CD14-positive monocyte (primary cell): ENCODE measurements at places on chromosomes 12 and 14. TPM values are rescaled to one million over a fixed set of nuclear protein-coding genes. Genes with fewer than 3 reads are reported as not detected.

CHURC1 gene
- polyA plus RNA-seq = 81.2 TPM

TRIM9 gene
- polyA plus RNA-seq = 0.01 TPM in 1 of 2 replicates, not detected in the other

RASAL1 gene
- not detected for polyA plus RNA-seq

FAM186B gene
- polyA plus RNA-seq = not detected

PNN gene
- 12.6 and 34.9 TPM in 2 replicates for polyA plus RNA-seq

B4GALNT1 gene
- polyA plus RNA-seq = not detected

NTN4 gene
- not detected in 2 replicates for polyA plus RNA-seq

RIPK3 gene
- 56.7 and 69.6 TPM in 2 replicates for polyA plus RNA-seq

C12orf60 gene
- not detected for polyA plus RNA-seq

SLC4A8 gene
- polyA plus RNA-seq = 1.7 and 5.4 TPM in 2 replicates

C14orf180 gene
- not detected for polyA plus RNA-seq

DNA sequence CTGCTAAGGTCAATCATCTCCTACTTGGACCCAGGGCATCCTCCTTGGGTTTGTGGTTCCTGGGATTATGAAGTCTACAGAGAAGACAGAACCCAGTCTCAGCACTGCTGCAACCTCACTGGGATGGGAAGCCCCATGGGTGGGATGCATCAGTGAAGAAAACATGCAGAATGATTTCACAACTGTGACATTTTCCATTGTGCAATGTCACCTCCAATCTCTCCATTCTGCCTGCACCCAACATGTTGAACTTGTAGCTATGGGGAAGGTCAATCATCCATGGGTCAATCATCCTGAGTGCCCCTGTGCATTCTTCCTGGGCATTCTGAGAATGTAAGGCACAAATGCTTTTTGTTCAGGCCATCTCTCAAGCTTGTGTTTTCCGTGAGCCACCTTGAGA, 1004.4 kb upstream of the TMEM132C start:
- DNase-seq = peak; percentile 20

DNA sequence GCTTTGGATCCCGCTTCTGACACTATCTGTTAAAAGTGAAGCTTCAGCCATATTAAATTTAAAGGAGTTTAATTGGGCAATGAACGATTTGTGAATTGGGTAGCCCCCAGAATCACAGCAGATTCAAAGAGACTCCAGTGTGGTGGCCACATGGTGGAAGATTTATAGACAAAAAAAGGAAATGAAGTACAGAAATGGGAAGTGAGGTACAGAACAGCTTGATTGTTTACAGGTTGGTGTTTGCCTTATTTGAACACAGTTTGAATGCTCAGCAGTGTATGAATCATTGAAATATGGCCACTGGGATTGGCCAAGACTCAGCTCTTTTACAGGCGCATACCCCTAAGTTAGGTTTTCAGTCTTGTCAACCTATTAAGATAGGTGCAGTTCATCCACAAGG, 21.9 kb downstream of the CCDC91 start:
- no peak for DNase-seq

GRCh38 chr12:107480836-107481608, 204.6 kb upstream of the PWP1 start:
- DNase-seq = no peak

DNA sequence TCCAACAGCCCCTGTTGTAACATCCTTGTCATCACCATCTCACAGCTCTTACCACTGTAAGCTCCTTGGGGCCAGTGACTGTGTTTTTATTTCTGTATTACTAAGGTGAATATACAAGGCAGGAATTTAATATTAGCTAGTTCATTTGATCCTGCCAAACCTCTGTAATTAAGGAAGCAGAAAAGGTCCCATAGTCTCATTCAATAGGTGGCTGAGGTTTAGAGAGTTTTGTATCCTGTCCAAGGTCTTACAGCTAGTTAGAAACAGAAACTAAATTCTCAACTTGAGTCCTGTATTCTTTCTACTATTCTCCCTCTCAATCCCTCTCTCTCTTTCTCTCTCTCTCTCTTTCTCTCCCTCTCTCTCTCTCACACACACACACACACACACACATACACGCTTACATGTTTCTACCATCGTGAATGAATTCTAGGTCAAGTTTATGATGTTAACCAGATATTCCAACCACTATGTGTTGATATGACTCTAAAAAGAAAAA, 543 bp upstream of the GLIPR1 start:
- peak; percentile 25 for DNase-seq

- no peak for DNase-seq
Measured at GRCh38 chr12:6360578-6361490, 14.5 kb downstream of the SCNN1A start.

GRCh38 chr12:63961543-63961942, 117.0 kb downstream of the SRGAP1 start:
- no peak for DNase-seq

- peak; percentile 49 for DNase-seq
Measured at GRCh38 chr12:108611884-108612415, 14.1 kb upstream of the TMEM119 start.

DNA sequence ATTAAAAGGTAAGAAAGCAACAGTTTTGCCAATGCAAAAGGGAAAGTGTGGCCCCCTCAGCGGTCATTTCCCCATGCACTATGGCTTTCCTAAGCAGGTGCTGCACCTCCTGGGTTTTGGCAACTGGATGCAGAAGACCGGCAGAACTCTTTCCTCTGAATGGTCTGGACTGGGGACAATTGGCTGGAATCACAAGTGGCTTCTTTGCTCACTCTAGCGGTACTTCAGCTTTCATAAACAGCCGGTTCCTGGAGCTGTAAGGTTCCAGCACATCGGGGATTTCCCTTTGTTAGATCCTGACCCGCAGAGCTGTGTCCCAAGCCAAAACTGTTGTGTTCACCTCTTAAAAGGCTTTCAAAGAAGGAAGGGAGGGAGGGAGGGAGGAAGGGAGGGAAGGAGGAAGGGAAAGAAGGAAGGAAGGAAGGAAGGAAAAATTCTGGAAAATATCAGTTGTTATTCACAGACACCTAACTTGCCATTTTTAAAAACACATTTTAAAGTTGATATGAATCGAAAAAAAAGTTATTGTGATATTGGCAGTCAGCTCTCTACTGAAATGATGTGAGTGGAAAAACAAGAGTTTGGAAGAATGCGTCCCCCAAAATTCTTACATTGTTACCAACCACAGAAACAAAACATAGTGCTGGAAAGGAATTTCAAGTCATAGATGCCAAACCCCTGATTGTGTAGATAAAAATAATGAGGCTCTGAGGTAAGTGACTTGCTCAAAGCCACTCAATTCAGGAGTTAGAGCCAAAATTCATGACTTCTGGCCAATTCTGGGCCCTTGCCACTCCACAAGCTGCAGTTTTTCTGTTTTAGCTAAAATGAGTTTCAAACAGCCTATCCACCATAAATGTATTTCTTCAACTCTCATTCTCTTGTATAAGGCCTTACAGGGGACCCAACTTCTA, 220.6 kb upstream of the HMGA2 start:
- no peak for DNase-seq

- no peak for DNase-seq
Measured at GRCh38 chr14:66649498-66649897, 141.6 kb downstream of the GPHN start.

DNA sequence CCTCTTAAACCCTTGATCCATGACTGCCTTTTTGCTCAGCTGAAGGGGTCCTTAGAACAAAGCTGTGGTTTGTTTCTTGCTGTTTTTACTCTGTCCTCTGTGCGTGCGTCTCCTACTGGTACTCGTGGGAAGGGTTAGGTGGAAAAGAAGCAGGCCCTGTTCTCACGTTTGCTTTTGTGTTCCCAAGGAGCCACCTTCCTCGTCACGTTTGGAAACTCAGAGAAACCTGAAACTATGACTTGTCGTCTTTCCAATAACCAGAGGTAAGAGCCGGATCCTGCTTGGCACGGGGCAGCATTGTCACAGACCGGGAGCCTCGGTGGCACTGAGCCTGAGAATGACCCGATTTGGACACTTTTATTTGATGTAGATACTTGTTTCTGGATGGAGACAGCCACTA, 13.1 kb downstream of the ZFYVE21 start:
- no peak for DNase-seq

DNA sequence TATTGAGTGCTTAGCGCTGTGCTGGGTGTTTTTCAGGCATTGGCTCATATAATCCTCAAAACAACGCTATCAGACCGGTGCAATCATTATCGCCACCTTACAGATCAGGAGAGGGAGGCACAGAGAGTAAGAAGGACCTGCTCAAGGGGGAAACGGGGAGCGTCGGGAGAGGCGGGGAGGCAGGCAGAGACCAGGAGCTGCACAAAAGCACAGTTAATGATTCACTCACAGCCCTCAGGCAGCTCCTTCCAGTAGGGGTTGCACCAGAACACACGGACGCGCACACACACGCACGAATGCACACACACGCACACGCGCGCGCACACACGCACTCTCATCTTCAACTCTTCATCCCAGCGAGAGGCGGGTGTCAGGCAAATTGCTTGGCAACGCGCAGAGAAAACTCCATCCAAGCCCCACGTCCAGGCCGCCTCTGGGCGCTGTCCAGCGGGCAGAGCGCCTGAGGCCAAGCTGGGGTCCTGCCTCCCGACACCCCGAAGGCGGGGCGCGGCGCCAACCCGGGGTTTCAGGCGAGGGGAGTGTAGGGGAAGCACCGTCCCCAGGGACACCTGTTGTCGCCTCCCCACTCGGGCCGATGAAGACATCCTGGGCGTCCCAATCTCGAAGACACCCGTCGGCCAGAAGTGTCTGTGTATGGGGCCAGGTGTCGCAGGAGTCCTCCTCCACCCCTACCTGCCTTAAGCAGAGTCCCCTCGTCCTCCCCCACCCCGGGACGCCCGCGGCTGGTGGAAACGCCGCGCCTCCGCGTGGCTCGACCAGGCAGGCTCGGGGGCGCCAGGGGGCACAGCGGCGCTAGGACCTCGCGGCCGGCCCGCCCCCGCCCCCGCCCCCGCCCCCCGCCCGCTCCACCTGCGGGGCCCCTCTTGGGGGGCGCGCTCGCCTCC, 35.5 kb upstream of the STON2 start:
- peak; percentile 84 for DNase-seq

- DNase-seq = no peak
Measured at GRCh38 chr12:103249607-103250006, 246.2 kb downstream of the C12orf42 start.

DNA sequence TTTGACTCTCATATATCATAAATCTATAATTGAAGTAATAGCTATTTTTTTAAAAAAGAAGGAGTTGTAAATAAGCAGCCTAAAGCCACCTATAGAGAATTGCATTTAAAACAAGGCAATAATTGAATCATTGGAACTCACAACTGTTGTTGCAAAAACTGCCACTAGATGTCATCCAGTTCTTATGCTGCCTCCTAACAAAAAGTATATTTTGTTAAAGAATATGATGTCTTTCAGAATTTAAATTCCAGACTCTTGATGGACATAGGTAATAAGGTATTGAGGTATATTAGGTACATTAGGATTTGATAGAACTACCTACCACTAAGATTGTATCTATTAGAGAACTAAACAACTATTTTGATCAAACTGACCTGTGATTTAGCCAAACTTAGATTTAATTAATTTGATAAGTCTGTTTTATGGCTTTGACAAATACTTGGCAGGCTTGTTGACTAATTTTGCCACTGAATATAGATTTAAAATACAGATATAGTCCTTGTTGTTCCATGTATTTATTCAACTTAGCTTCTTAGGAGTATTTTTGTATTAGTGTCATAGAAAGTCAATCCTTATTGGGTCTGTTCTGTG, 401.4 kb downstream of the RPL10L start:
- DNase-seq = no peak

- no peak for DNase-seq
Measured at GRCh38 chr14:90453401-90453951, 56.6 kb downstream of the CALM1 start.

DNA sequence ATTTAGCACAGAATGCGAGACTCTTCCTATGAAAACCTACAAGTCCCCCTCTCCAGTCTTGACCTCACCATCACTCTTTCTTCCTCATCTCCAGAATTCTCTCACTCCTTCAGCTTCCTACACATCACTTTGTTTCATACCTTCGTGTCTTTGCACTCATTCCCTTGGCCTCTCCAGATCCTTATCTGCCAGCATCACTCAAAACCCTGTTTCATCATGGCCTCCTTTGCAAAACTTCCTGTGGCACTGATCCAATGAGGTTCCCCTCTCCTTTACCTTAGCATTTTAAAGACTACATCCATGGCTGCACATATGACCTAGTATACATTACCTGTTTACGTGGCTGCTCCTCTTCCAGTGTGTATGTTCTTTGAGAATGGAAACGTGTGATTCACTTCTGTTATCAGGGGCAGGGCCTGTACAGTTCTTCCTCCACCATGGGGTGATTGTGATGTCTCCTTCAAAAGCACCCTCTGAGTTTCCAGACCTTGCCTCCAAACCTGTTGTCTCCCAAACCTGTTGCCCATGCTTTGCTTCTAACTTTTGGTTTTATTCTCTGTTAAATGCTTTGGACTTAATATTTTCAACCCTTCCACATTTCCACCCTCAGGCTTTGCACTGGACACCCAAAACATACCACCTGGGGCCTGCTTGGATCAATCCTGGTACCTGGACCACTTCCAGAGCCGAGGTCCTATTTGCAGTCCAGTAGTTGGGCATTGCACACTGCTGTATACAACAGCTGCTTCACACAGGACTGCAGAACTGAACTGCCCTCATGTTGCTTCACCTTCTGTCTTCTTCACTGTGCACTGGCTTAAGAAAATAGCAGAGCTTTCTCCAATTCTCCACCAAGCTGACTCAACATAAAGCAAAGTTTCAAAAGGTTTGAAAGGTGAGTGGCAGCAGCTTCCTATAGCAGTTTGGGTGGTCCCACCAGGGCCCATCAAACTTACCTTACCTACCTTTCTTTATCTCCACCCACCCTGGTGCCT, 131.7 kb downstream of the LLPH start:
- no peak for DNase-seq

DNA sequence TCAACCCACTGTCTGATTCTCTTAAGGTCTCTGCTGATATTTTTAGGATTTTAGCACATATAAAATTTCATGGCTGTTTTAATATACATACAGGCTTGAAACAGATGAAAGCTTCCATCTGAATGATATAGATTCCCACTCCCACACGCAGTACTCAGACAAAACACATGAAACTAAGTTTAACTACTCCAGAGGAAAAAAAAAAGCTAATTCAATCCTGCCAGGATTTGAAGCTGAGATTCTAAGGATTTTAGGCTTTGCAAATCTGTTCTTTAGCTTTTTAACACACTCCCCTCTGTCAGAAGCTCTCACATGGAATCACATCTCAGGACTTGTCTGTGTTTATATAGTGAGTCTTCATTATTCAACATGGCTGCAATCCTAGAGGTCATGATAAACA, 217.3 kb downstream of the BCAT1 start:
- DNase-seq = no peak

- DNase-seq = no peak
Measured at GRCh38 chr12:19326102-19326501, 113.2 kb upstream of the AEBP2 start.

GRCh38 chr14:96181186-96182056, 23.2 kb upstream of the BDKRB2 start:
- DNase-seq = no peak

- no peak for DNase-seq
Measured at GRCh38 chr12:115798309-115798917, 479.1 kb downstream of the MED13L start.
